GM23248 (cell line): ENCODE measurements at places on chromosomes 7 and 10.

DNA sequence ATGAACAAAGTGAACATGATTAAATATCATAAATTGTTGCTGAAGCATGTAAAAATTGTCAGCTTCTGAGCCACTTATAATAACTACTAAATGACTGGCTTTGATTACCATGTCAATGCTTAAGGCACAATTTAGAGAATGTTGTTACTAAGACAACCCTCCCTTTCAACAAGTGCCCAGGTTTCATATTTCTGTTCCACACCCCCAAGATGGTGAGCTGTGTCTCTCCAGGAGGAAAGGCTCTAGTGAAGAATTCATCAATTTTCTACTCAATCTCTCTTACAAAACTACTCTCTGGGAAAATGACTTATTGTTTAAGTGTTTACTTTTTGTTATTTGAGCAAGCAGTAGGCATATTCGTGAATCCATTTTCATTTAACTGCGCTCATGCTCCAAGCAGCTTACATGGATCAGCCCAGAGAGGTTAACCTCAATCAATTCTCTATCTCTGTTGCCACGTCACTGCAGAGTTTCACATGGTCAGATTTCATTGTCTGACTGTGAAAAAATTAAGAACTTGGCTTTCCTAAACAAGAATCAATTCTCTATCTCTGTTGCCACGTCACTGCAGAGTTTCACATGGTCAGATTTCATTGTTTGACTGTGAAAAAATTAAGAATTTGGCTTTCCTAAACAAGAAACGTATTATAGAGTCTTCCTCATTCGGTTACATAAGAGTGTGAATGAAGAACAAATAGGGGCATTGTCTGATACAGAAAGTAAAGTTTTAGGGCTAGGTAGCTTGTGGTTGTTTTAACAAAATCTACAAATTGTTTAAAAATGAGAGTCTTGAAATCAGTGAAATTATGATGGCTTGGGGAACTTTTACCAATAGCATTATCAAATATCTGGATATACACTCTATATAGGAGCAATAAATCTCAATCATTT is 49.7 kb downstream of the CCDC71L start:
- H3K36me3 ChIP-seq: no peaks in the 10 kb centered on the region
- H3K4me3 ChIP-seq: no peak overlapping the region
- no peaks in the 10 kb centered on the region for H3K27me3 ChIP-seq
- peaks cover 70% of the 10 kb centered on the region for H3K4me1 ChIP-seq
- peak overlapping the region; percentile 43 for H3K27ac ChIP-seq

- peaks cover 8% of the 10 kb centered on the region; the same call in 1 of the 2 replicates for H3K27me3 ChIP-seq
- H3K4me1 ChIP-seq: peaks cover 9% of the 10 kb centered on the region; the same call in 1 of the 2 replicates
- DNase-seq: peak; percentile 81
- no peak overlapping the region for H3K27ac ChIP-seq
- no peaks in the 10 kb centered on the region for H3K36me3 ChIP-seq
Measured at GRCh38 chr7:38660427-38661099, 29.4 kb upstream of the AMPH start.

- H3K36me3 ChIP-seq: no peaks in the 10 kb centered on the region
- H3K27me3 ChIP-seq: peaks cover 29% of the 10 kb centered on the region
- H3K4me3 ChIP-seq: no peak overlapping the region
- H3K4me1 ChIP-seq: no peaks in the 10 kb centered on the region
Measured at GRCh38 chr10:97850446-97850845, 803 bp downstream of the GOLGA7B start.

GRCh38 chr10:98431016-98431415 is 15.7 kb downstream of the HPS1 start:
- no peak overlapping the region for H3K27ac ChIP-seq
- no peak for DNase-seq
- H3K4me3 ChIP-seq: no peak overlapping the region
- H3K36me3 ChIP-seq: peaks cover 32% of the 10 kb centered on the region
- no peaks in the 10 kb centered on the region for H3K4me1 ChIP-seq

- no peak overlapping the region for H3K27ac ChIP-seq
- no peaks in the 10 kb centered on the region for H3K4me1 ChIP-seq
- H3K36me3 ChIP-seq: no peaks in the 10 kb centered on the region
- no peaks in the 10 kb centered on the region for H3K27me3 ChIP-seq
Measured at GRCh38 chr7:82690929-82691328, 247.4 kb upstream of the CACNA2D1 start.

DNA sequence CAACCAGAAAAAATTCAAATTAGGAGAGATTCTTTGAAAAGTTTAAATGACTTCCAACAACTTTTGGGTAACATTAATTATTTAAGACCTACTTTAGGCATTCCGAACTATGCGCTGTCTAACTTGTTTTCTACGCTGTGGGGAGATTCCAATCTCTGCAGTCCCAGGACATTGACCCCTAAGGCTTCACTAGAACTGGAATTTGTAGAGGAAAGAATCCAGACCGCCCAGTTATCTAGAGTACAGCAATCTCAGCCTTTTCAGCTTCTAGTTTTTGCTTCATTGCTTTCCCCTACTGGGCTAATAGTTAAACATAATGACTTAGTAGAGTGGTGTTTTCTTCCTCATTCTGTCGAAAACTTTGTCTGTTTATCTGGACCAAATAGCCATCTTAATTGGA is 14.9 kb upstream of the DDC start:
- no peaks in the 10 kb centered on the region for H3K36me3 ChIP-seq
- no peak for DNase-seq
- H3K4me1 ChIP-seq: no peaks in the 10 kb centered on the region
- peaks cover 9% of the 10 kb centered on the region; the same call in 1 of the 2 replicates for H3K27me3 ChIP-seq
- no peak overlapping the region for H3K27ac ChIP-seq

DNA sequence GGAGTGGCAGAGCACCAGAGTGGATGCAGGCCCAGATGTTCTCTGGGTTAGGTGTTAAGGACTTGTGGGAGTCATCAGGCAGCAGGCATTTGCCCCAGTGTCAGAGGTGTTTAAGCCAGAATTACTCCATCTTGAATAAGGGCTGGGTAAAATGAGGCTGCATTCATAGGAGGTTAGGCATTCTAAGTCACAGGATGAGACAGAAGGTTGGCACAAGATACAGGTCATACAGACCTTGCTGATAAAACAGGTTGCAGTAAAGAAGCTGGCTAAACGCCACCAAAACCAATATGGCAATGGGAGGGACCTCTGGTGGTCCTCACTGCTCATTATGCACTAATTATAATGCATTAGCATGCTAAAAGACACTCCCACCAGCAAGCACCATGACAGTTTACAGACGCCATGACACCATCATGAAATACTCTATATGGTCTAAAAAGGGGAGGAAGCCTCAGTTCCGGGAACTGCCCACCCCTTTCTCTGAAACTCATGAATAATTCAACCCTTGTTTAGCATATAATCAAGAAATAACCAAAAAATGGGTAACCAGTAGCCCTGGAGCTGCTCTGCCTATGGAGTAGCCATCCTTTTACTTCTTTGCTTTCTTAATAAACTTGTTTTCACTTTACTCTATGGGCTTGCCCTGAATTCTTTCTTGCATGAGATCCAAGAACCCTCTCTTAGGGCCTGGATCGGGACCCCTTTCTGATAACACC is 882 bp upstream of the LRRC61 start:
- no peaks in the 10 kb centered on the region for H3K4me1 ChIP-seq
- DNase-seq: no peak
- H3K27me3 ChIP-seq: 0 out of 2 replicates have a peak, but pooled peaks cover 9% of the 10 kb centered on the region

DNA sequence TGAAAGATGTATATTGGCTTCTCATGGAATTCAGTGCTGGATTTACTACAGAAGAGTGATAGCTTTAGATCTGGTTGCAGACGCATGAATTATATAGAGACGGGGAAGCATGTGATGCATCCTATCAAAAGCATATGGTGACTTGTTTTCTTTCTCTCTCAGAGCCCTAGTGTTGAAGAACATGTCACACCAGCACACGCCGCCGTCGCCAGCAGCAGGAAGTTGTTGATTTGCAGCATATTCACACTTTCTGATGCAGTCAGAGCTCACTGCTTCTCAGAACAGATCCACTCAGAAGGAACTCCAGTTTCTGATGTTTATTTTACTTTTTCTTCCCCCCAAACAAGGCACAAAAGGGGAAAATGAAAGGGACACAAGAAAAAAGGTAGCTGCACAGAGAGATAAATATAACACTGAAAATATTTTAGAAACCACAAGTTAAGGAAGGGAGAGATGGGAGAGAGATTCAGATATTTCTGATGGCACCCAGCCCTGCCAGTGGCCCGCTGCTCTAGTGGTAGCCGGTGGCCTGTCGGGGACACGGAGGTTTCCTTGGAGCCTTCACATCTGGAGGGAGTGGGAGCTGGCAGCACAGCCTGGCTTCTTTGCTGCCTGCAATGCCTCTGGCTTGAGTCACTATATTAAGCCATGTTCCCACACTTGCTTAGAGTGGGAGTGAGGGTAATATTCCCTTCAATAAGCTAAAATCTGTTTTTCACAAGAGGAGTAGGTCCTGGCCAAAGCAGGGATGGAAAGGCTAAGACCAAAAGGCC is 123.2 kb downstream of the NRP1 start:
- peak; percentile 94 for DNase-seq
- no peaks in the 10 kb centered on the region for H3K27me3 ChIP-seq
- no peak overlapping the region for H3K4me3 ChIP-seq
- H3K36me3 ChIP-seq: peaks cover 44% of the 10 kb centered on the region
- peak overlapping the region; percentile 91 for H3K27ac ChIP-seq

DNA sequence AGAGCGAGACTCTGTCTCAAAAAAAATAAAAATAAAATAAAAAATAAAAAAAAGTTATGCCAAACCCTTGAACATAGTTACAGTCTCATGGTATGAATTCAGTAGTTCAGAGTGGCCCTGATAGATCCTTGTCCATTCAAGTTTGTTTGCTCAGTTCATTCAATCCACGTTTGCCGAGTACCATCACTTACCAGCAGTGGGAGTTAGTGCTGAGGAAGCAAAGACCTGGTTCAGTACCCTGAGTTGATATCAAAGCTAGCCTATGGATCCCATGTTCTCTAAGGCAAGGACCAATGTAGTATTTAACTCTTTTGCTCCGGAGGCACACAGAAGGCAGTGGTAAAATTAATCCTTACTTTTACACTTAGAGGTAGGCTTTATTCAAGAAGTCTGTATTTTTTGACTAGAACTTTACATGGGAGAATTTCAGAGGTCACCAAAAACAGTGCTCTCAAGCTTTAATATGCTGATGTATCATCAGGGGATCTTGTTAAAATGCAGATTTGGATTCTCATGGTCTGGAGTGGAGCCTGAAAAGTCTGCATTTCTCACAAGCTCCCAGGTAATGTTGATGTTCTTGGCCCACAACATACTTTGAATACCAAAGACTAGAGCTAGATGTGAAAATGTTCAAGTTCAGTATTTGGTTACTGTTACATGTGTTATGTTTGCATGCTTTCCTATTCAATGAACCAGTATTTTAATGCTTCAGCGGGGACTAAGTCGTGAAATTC is 38.1 kb upstream of the HBP1 start:
- no peak overlapping the region for H3K27ac ChIP-seq
- H3K27me3 ChIP-seq: no peaks in the 10 kb centered on the region
- no peaks in the 10 kb centered on the region for H3K36me3 ChIP-seq
- DNase-seq: no peak
- H3K4me1 ChIP-seq: no peaks in the 10 kb centered on the region

DNA sequence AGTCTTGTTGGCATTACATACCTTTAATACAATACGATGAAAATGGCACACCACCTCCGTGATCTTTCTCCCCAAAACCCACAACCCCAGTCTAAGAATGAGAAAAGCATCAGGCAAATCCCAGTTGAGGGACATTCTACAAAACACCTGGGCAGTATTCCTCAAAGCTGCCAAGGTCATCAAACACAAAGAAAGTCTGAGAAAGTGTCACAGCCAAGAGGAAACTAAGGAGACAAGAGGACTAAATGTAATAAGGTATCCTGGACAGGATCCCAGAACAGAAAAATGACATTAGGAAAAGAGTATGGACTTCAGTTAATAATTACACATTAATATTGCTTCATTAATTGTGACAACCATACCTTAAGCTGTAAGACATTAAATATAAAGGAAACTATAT is 14.5 kb upstream of the FRMD4A start:
- no peaks in the 10 kb centered on the region for H3K36me3 ChIP-seq
- H3K27me3 ChIP-seq: peaks cover 24% of the 10 kb centered on the region
- no peaks in the 10 kb centered on the region for H3K4me1 ChIP-seq
- no peak for DNase-seq

DNA sequence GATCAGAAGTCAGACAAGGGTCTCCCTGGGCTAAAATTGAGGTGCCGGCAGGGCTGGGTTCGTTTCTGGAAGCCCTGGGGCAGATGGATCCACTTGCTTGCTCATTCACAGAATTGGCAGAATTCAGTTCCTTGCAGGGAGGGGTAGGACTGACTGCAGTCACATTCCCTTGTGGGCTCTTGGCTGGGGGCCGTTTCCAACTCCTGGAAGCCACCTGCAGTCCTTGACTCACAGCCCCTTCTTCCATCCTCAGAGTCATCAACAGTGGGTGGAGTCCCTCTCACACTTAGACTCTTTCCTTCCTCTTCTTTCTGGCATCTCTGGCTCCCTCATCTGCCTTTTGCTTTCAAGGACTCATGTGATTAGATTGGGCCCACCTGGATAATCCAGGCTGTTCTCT is 54.6 kb upstream of the NANOS1 start:
- no peaks in the 10 kb centered on the region for H3K4me1 ChIP-seq
- no peak overlapping the region for H3K4me3 ChIP-seq
- H3K27me3 ChIP-seq: peaks cover 13% of the 10 kb centered on the region; the same call in 1 of the 2 replicates

GRCh38 chr7:28510026-28510369 is 97.7 kb downstream of the CREB5 start:
- DNase-seq: no peak
- H3K27ac ChIP-seq: no peak overlapping the region

- H3K4me3 ChIP-seq: peak overlapping the region; percentile 33; the same call in 1 of the 2 replicates
- no peaks in the 10 kb centered on the region for H3K36me3 ChIP-seq
- H3K27me3 ChIP-seq: no peaks in the 10 kb centered on the region
- H3K4me1 ChIP-seq: peaks cover 20% of the 10 kb centered on the region
- DNase-seq: peak; percentile 64
Measured at GRCh38 chr10:6348096-6348874, 145.6 kb downstream of the PFKFB3 start.

DNA sequence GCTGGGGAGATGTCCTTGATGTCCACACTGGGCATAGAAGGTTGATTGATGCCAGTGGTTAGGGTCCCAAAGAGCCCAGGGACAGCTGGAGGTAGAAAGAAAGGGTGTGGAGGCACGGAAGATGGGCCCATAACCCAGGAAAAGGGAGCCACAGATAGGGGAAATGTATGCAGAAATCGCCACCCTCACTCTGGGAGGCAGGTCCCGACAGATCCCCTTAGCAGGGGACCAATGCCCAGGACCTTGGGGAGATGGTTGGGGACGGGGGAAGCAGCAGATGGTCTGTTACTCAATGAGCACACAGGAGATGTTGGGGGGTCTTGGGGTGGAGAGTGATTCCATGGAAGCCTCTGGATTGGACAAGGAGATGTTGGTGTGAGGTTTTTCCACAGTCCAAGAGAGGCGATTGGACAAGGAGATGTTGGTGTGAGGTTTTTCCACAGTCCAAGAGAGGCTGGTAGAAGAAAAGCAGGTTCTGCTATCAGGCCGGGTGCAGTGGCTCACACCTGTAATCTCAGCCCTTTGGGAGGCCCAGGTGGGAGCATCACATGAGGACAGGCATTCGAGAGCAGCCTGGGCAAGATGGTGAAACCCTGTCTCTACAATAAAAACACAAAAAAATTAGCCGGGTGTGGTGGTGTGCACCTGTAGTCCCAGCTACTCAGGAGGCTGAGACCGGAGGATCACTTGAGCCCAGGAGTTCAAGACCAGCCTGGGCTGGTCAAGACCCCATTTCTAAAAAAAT is 7.0 kb upstream of the PPP1R35 start:
- no peak for DNase-seq
- no peak overlapping the region for H3K4me3 ChIP-seq
- H3K27me3 ChIP-seq: no peaks in the 10 kb centered on the region
- H3K36me3 ChIP-seq: no peaks in the 10 kb centered on the region
